ENCODE measurements at places on chromosomes 3 and 15. TPM values are rescaled to one million over a fixed set of nuclear protein-coding genes. Genes with fewer than 3 reads are reported as not detected.

Gene UROC1
- total RNA-seq: not detected

Gene NOP10
- 178 TPM for total RNA-seq

Gene SYNPR
- not detected for total RNA-seq

Gene SERPINI2
- not detected for total RNA-seq

Gene UCN2
- total RNA-seq: 0.83 TPM

Gene SLC30A4
- 9.5 TPM for total RNA-seq

Gene TXNRD3
- total RNA-seq: 16.2 TPM

Gene CCR8
- not detected for total RNA-seq

Gene CPNE9
- not detected for total RNA-seq

Gene OR4F6
- not detected for total RNA-seq

Gene MYEF2
- total RNA-seq: 0.71 TPM

Gene CFAP92
- 1.1 TPM for total RNA-seq

Gene C2CD4A
- not detected for total RNA-seq

Gene PTPN23
- total RNA-seq: 9.5 TPM

Gene KCNMB2
- not detected for total RNA-seq

Gene USF3
- total RNA-seq: 4.4 TPM

Gene MKRN3
- 1.4 TPM for total RNA-seq

Gene TUSC7
- total RNA-seq: not detected

Gene RIOX2
- 44.6 TPM for total RNA-seq

Gene REC114
- not detected for total RNA-seq

Gene CCNB2
- 9.0 TPM for total RNA-seq

Gene TGM4
- total RNA-seq: not detected

Measured in smooth muscle cell of bladder (primary cell).